ENCODE measurements at places on chromosomes 4 and X.

GRCh38 chrX:153750127-153750774, 13.8 kb upstream of the PLXNB3 start:
- no peak for DNase-seq

- no peak for DNase-seq
Measured at GRCh38 chr4:87053802-87054767, 119.3 kb downstream of the AFF1 start.

DNA sequence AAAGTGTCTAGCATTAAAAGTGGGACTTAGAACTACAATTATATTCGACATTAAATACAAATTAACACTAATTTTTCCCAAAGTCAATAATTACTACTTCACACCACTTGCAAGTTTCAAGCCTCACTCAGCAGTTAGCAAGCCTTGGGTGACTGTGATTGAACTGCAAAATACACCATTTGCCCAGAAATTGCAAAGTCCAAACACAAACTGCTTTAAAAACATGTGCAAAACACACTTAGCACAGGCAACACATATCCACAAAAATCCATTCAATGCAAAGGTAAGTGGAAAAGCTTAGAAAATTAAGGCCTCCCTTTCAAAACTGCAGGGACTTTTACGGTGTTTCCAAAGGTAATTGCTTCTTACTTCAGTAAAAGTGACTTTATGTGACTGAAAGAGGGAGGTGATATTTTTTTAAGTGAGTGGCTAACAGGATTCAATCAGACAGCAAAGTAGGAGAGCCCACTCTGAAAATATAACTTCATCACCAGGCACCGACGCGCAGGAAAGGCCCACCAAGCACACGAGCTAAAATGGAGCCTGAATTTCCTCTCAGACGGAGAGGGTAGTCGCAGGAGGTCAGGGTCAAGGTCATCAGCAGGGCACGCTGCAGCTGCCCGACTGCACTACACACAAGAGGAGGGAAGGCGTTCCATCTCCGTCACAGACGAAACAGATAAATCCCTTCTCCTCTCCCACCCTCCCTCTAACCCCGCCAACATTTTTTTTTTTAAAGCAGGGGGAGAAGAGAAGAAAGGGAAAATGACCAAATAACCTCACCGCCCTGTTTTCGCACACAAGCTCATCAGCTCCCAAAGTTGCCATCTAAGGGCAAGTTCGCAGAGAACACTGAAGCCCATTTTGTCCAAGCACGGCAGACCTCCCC, 3.1 kb downstream of the ZNF827 start:
- peak; percentile 65 for DNase-seq

DNA sequence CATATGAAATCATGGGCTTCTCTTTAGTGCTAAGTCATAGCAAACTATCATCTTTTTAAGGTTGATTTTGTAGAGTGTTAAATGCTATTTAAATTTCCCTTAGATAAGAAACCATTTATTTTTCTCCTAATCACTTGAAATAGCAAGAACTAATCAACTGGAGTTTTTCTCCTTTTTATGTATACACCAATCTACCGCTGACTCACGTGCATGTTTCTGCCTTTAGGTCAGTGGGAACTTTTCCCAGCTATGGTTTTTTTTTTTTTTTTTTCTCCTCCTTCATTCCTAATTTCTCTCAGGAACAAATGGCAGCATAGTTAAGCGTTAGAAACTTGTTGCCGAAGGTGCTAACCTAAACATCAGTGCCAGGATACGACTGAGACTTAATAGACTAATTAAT, 176.4 kb downstream of the BMPR1B start:
- no peak for DNase-seq

DNA sequence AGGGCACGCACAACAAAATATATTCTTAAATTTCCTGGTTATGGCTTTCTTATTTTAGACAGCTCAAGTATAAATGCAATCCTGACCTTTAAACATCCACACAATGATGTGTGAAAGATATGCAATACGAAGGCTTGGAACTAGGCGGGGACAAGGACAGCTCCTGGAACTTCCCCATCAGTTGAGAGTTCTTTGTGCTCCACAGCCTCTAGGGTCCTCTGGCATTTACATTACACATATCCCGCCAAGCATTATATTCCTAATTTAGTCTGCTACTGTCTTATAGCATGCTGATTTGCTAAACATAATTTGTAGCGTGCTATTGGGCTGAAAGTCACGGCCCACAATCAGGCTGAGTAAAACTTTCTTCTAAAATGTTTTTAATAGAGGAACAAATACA, 74.4 kb downstream of the FTHL17 start:
- DNase-seq = no peak

GRCh38 chr4:122898370-122899150, 23.8 kb downstream of the NUDT6 start:
- no peak for DNase-seq

DNA sequence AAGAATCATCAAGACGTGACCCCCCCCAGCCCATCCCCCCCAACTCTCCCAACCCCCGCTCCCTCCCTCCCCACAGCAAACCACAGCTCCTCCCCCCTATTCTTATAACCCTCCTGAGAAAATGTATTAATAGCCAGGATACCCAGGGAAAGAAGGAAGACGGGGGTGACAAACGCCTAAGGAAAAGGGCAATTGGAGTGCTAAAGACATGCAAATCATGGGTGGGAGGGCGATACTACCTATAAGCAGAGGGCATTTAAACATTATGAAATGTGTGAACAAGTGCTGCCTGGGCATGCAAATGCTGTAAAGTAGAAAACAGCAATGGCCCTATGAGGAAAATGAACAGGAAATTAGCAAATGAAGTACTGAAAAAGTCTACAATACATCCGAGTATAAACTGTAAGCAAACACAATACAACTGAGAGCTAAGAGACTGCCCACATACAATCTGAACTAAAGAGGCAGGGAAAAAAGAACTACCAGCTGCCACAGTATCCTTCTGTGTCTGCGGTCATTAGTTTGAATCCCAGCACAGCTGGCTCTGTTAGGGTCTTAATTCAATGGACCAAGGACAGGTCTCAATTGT, 2.4 kb downstream of the CXXC4 start:
- peak; percentile 56 for DNase-seq

- DNase-seq = no peak
Measured at GRCh38 chr4:140686796-140687195, 69.4 kb downstream of the TBC1D9 start.

DNA sequence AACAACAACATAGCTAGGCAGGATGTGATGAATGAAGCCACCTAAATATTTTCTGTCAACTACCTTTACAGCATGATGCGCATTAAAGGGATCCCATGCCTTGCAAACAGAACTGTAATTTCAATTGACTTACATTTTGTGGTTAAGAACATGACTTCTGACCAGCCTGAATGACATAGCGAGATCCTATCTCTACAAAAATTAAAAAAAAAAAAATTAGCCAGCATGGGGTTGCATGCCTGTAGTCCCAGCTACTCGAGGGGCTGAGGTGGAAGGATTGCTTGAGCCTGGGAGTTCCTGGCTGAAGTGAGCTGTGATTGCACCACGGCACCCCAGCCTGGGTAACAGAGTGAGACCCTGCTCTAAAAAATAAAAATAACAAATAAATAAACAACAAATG, 680.6 kb downstream of the IQCM start:
- DNase-seq = no peak

Measured in GM13976 (cell line).